Activated B cell treated with CpG ODN at 0.5 μM for 24 hours (primary cell): ENCODE measurements at places on chromosomes 2 and 18. TPM values are rescaled to one million over a fixed set of nuclear protein-coding genes. Genes with fewer than 3 reads are reported as not detected.

GKN1 gene
- not detected in 2 replicates for total RNA-seq

APOB gene
- not detected in 2 replicates for total RNA-seq

DNA sequence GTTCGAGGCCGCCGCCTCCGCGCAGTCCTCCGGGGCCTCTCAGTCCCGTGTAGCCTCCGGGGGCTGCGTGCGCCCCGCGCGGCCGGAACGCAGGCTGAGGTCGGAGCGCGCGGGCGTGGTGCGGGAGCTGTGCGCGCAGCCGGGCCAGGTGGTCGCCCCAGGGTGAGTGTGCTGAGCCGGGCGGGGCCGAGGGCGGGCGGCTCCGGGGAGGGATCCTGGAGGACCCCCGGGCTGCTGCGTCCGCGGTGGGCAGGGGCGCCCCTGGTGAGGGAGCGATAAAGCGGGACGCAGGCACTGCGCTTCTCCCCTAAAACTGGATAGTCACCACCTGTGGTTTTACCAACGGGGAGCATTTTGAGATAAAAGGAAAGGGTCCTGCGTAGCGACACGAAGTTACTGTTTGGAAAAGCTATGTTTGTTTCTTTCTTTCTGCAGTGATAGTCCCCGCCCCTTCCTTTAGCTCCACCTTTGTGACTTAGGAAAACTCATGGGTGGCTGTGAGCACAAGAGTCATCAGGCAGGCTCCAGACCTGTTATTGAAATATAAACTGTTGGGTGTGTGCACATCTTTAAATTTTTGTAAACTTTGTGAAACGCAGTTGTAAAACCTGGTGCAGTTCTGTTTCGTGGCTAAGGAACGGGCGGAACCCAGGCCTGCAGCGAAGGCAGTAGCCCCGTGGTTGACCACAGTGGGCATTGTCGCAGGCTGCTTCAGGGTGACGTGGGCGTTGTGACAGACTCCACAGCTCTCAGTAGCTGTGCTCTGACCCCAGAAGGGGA, 687 bp downstream of the CTDP1 start:
- DNase-seq = no peak

- DNase-seq = no peak
These were observed 99.7 kb downstream of the SLC8A1 start for GRCh38 chr2:40352041-40352702.

GRCh38 chr2:164721430-164721829, 100.1 kb upstream of the GRB14 start:
- DNase-seq = no peak
